ENCODE measurements at places on chromosomes 11 and 22.
A peak's percentile ranks its signal among the peaks of the same experiment; 100 is the strongest.

DNA sequence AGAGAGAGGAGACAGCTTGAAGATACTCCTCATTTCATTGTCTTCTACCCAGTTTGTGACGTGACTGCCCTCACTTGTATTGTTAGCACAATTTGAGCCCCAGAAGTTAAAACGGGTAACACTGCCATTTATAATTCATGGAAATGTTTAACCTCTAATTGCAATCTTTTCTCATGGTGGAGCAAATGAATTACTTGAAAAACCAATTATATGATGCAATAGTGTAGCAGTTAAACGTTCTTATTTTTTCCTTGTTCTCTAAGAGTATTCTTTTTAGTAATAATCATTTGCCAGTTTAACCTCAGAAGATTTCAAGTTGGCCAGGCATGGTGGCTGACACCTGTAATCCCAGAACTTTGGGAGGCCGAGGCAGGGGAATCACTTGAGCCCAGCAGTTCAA, 56.6 kb downstream of the CDON start:
- DNase-seq = no peak

DNA sequence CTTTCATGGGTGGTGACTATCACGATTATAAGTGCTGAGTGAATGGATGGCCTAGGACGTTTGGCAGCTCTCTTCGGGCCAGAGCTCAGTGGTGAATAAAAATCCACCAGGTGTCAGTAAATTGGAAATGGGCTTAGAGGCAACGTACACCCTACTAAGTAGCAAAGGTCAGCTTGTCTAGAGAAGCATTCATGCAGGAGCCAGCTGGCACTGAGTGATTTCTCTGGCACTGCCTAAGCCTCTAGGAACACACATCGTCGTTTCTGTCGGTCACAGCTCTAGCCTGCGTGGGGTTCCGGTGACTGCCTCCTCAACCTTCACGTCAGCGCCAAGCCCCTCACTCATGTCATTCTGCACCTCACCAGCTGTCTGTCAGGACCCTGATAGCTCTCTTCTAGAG, 192.4 kb upstream of the NTM start:
- DNase-seq = no peak

GRCh38 chr11:3916962-3917361, 61.5 kb downstream of the STIM1 start:
- DNase-seq = no peak

DNA sequence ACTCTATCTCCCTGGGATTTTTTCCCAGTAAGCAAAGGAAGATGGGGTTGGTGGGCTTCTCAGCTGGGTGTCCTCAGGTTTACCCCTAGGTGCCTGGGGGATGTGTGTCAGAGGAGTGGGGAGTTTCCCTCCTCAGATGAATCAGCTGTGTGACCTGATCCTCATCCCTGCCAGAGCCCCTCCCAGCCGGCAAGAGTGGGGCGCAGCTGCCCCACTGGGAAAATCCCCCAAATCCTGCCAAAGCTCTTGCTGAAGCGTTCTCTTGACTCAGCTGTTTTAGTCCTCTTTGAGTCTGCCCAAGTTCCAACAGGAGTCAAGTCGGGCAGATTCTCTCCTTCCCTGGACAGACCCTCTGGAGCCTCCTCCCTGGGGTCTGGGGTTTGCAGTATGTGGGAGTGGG, 6.0 kb downstream of the C11orf68 start:
- peak; percentile 86 for DNase-seq

- no peak for DNase-seq
Observed at GRCh38 chr22:31442768-31443489, 43.5 kb downstream of the DRG1 start.

DNA sequence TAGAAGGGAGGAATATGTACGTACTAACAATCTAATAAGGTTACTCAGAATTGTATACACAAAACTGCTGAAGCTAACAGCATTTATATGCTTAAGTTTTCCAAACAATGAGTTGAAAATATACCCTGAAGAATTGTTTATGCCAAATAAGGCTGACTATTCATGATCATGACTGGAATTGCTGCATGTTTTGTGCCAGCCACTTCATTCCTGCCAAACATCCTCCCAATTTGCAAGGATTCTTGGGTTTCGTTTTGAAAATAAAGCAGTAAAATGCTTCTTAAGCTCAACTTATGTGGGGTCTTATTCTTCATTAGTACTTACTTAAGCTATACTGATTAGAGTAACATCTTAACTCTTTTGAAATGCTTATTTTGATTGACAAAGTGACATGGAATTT, 149.0 kb downstream of the SPON1 start:
- DNase-seq = no peak

DNA sequence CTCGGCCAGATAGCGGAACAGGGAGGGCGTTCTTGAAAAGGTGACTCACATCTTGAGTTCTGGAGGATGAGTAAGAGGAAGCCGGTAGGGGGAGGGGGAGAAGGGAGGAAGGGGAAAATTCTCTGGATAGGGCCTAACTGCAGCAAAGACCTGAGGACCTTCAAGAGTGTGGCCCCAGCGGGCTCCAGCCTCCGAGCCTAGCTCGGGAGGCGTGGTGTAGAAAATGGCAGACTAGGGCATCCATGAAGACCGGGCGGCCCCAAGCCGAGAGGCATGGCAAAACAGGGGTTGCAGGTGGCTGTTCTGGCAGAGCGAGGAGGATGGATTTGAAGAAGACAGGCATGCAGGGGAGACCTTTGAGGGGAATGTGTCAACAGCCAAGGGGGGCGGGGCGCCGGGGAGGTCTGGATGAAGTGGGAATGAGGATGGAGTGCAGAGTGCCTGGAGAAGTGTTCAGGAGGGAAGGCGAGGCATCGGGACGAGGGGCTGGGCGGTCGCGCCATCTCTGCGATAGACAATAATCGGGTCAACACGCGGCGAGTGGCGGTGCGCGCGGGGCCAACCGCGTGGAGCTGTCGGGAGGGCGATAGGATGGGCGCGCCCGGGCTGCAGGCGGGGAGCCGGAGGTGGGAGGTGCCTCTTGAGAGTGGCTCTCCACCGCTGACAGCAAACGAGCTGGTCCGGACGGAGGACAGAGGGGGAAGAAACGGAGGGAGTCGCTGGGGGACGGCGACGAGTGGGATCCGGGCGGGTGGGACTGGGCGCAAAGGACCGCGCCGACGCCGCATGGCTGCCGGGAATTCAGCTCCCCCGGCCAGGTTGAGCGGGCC, 40.0 kb upstream of the CREB3L1 start:
- peak; percentile 88 for DNase-seq

DNA sequence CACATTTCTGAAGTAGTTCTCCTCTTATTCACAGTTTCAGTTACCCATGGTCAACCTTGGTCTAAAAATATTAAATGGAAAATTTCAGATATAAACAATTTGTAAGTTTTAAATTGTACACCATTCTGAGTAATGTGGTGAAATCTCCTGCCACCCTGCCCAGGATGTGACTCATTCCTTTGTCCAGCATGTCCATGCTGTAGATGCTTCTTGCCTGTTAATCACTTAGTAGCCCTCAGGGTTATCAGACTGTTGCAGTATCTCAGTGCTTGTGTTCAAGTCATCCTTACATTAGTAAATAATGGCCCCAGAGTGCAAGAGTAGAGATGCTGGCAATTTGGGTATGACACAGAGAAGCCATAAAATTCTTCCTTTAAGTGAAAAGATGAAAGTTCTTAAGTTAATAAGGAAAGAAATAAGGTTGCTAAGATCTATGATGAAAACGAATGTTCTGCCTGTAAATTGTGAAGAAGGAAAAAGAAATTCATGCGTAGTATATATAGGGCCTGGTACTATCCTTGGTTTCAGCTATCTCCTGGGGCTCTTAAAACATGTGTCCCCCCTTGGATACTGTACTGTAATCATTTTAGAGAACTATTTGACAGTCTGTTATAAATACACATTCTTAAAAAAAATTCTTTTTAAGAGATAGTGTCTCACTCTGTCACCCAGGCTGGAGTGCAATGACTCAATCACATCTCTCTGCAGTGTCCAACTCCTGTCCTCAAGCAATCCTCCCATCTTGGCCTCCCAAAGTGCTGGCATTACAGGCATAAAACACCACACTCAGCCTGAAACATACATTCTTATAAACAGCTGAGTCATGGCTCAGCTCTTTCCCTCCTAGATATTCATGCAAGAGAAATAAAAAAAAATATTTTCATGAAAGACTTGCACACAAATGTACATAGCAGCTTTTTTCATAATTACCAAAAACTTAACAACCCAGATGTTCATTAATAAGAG, 31.3 kb downstream of the MTNR1B start:
- peak; percentile 83 for DNase-seq

- DNase-seq = no peak
Observed at GRCh38 chr11:299951-300735, 817 bp upstream of the IFITM5 start.

- no peak for DNase-seq
Observed at GRCh38 chr11:39678996-39679395, 1780.5 kb downstream of the LRRC4C start.

DNA sequence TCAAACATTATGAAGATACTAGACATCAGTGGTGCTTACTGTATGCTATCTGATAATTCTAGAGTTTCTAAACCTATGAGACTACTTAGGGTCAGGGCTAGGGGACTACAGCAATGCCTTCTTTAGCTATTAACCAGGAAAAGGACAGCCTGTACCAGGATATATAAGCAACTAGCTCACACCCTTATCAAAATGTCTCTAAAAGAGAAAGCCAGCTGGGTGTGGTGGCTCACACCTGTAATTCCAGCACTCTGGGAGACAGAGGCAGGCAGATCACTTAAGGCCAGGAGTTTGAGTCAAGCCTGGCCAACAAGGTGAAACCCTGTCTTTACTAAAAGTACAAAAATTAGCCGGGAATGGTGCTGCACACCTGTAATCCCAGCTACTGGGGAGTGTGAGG, 55.8 kb downstream of the RAB6A start:
- no peak for DNase-seq

DNA sequence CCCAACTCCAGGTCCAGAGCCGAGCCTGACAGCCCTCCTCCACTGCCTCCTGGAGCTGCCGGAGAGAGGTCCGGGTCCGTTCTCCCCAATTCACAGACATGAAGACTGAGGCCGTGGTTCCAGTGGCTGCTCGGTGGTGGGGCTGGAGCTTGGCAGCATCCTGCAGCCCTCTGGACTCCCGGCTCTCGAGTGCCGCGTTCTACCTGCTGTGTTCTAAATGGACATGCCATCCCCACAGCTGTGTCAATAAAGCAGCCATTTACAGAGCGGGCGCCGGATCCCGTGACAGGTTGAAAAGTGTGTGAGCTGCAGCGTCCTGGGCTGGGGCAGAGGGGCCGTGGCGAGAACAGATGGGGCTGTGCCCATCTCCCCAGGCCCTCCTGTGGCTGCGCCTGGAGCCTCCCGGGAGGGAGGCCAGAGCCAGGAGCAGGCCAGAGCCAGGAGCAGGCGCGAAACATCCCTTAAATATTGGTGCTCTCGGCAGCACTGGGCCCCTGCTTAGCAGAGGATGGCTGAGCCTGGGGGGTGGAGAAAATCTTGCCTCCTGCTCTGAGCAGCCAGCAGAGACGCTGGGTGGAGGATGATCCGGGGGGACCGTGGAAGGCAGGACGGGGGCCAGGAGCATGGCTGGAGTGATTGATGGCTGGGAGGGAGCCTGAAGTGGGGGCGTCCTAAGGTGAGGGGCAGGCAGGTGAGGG, 46.2 kb downstream of the FLRT1 start:
- DNase-seq = no peak

- DNase-seq = no peak
Observed at GRCh38 chr11:105219269-105219668, 79.7 kb upstream of the CARD18 start.

DNA sequence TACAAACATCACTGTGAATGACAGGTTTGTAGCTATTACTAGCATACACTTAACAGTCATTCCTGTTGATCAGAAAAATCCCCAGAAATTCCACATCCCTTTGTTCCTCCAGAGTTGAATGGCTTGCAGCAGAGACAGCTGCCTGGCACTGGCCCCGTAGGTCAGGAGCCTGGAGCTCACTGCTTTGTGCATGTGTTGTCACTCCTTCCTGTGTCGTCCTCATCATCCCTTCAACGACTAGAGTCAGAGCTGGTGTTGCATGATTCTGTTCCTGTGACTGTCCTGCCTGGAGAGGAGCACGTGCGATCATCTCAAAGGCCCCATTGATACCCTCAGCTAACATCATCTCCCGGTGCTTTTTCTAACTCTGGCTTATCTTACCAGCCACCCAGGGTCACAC, 58.3 kb downstream of the LDLRAD3 start:
- no peak for DNase-seq

DNA sequence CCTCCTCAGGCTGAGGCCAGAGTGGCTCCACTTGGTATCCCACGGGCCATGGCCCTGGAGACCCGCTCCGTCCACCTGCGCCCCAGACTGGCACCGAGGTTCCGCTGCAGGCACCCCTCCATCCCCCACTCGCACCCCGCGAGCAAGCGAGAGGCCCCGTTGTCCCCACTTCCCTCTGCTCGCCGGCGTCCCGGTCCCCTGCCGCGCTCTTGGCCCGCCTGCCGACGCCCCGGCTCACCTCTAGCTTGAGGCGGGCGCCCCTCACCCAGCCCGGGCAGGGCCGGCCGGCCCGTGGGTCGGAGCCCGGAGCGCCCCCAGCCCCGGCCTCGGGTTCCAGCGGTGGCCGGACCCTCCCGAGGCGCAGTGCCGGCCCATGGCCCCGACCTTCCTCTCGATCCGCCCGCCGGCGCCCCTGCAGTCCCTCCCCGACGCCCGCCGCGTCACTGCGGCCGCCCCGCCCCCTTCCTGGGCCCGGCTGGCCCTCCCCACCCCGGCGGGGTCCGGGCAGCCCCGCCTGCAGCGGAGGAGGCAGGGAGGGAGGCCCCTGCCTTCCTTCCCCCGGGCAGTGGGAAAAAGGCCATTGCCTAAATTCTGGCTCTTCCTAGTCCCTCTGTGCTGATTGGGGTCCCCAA, at the start of gene PITPNM1:
Gene PITPNM1, minus strand, starts transcription at position 414 of the 632 bp plus-strand sequence. CDS start 1,183 bp downstream, outside the sequence.
- peak; percentile 80 for DNase-seq

DNA sequence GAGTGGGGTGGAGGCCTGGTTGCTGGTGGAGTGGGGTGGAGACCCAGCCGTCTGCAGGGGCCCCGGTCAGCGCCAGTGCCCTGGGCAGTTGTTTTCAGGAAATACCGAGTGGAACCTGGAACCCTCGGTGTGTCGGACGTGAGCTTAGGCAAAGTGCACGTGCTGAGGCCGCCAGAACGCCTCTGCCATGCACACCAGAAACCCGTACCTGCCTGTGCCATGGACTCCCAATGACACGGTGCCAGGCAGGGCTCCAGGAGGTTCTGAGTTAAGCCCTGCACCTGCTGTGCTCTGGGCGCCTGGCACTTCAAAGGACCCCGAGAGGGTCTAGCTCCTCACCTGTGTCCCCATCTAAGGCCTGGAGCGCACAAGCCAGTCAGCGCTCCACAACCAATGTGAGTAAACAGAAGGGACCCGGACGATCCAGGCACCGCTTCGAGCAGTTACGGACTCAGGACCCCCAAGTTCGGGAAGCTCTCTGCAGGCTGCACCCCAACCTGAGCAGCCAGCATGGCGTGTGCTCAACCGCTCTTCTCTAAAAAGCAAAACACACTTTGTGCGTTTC, 12.3 kb downstream of the TOLLIP start:
- no peak for DNase-seq
